Kasumi-1 (cell line): ENCODE measurements at places on chromosomes 1 and 21.
A peak's percentile ranks its signal among the peaks of the same experiment; 100 is the strongest.

- DNase-seq, result no peak
Measured at GRCh38 chr1:209648346-209648745, 3.9 kb downstream of the LAMB3 start.

DNA sequence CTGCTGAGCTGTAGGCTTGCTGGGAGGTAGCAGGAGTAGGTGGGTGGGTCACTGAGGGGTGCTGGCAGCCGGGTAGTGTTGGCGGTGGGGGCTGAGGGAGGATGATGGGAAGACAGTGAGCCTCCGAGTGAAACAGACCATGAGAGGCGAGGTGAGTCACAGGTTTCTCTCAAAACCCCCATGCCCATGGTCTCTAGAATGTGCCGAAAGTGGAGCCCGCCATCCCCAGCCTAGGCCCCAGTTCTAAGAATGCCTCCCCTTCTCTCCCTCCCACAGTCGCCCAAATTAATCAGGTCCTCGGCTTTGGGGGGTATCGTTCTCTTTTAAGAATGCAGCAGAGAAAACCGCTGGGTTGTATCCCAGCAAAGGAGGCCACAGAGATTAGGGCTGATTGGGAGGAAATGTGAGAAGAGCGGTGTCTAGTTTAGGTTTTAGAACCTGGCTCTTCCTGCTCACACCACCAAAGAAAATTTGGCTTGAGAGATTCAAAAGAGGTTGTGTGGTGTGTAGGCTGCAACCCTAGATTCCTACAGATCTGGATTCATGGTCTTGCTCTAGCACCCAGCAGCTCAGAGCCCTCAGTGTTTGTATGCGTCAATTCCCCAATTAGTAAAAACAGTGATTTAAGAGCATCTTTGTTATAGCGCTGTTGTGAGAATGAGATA is 27.7 kb upstream of the IL19 start:
- no peak for DNase-seq

- DNase-seq, result no peak
Measured at GRCh38 chr1:160117709-160118183, 2.2 kb downstream of the ATP1A2 start.

DNA sequence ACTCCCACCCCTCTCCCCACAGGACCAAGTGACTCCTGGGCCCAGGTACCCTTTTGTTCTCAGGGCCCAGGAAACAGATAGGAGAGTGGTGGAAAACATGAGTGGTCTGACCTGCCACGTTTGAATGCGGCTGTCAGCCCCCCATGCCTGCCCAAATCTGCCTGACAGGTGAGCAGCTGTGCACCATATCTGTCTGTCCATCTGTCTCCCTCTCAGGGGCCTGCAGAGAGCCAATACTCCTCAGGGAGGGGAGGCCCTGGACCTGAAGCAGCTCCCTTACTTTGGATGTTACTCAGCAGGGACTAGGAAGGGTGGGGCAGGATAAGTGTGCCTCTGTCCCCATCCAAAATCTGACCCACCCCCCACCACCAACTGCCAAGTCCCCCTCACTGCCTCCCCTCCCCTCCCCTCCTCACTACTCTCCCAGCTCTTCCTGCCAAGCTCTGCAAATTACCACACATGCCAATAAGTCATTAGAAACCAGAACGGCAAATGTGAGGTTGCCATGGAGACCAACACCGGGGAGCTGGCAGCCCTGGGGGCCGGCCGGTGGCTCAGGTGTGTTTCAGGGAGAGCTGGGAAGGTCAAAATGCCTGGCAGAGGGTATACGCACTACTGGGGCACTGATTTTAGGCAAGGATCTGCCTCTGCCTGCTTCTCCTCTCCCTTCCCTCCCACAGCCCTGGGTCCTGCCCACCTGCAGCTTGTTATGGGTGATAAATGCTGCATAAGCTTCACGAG is 11.5 kb downstream of the LRRN2 start:
- DNase-seq, result no peak

GRCh38 chr1:69502991-69503390 is 64.7 kb upstream of the LRRC7 start:
- peak; percentile 48 for DNase-seq

GRCh38 chr1:55500601-55501000 is 285.4 kb upstream of the USP24 start:
- no peak for DNase-seq

GRCh38 chr21:41121785-41122415 is 46.1 kb upstream of the BACE2 start:
- peak; percentile 70 for DNase-seq

- DNase-seq, result no peak
Measured at GRCh38 chr1:76687307-76688175, 179.7 kb upstream of the ST6GALNAC5 start.

GRCh38 chr1:163706915-163707314 is 385.2 kb downstream of the NUF2 start:
- DNase-seq, result peak; percentile 62

GRCh38 chr1:114302821-114303220 is 149.2 kb upstream of the SYT6 start:
- no peak for DNase-seq

GRCh38 chr21:42580076-42580792 is 66.6 kb downstream of the SLC37A1 start:
- no peak for DNase-seq

GRCh38 chr1:22829309-22829989 is 118.8 kb downstream of the EPHB2 start:
- no peak for DNase-seq

DNA sequence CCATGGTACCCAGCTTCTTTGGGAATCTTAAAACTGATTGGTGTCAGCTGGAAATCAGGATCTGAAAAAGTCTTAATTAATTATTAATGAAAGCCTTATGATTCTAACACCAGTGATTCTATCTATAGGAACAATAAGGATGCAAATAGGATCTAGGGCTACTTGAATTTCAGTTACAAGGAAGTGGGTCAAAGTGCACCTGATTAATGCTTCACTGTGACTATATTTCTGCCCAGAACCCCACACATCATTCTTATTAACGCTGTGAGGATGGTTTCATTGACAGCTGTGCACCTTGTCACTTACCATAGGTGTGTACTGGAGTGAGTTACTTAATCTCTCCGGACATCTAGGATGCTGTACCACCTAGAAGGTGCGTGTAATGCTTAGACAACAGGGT is 99.8 kb upstream of the ETV3 start:
- no peak for DNase-seq

DNA sequence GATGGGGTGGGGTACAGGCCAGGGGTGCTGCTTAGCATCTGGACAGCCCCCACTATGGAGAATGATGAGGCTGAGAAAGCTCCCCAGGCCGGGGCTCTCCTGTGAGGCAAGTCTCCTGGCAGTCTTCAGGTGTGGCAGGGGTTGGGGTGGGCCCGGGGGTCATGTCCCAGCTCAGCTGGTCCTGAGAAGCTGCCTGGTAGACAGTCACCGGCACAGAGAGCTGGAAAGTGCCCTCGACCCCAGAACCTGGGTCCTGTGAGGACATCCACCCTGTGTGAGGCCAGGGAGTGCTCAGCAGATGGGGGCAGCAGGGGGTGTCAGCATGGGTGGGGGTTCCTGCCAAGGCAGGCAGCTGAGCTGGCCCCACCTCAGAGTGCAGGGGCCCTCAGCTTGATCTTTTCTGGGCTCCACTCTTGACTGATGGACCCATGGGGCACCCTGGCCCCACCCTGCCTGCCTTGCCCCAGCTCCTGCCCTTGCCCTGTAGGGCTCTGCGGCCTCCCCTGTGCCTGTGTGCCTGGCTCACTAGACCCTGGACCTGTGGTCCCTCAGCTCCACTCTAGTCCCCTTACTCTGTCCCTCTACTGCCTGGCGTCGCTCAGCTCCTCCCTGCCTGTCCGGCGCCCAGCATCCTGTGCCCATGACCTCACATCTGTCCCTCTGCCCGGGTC is 5.8 kb downstream of the IBA57 start:
- no peak for DNase-seq

DNA sequence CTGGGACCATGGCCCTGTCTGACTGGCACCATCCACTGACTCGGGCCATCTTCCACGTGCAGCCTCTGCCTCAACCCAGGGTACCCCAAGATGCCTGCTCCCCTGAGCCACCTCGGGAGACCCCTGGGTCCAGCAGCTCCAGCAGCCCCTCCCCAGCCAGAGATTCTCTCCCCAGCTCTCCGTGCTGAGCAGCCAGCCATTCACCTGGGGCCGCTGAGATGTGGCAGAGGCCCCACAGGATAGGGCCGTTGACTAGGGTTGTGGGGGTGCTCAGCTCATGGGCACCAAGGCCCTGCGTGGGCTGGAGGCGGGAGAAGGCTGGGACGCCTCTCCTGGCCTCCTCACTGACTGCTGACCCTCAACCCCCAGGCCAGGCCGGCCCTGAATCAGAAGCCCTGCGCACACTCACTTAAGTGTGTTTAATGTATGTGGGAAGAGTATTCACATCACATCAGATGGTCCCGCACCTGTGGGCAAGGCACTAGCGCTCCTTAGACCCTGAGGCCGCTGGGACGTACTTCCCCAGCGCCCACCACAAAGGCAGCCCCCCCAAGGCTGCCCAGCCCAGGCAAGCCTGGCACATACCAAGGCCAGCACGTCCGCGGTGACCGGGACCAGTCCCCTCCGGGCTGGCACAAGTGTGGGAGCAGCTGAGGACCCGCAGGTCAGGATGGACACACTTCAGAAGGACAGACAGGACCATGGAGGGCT is 27.8 kb downstream of the SLC19A1 start:
- DNase-seq, result no peak

- DNase-seq, result no peak
Measured at GRCh38 chr1:81978945-81979344, 178.2 kb downstream of the ADGRL2 start.

GRCh38 chr1:222390181-222390580 is 157.7 kb downstream of the HHIPL2 start:
- DNase-seq, result no peak

DNA sequence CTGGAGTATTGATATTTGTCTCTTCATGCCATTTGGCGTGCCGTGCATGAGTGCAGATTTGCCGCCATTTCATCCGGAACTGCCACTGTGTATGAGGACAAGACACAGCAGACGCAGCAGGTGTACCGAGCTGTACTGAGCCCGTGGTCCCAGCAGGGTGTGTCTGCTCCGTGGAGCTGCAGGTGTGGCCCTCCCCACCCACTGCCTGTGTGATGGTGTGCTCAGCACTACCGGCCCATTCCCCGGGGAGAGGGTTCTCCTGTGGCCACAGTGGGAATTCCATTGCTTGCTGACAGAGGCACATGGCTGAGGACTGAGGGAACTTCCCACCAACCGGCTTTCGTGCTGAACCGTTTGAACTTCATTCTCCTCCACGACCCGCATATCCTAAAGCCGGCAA is 34.3 kb upstream of the COL6A1 start:
- no peak for DNase-seq
